RWPE2 (cell line): ENCODE measurements at places on chromosomes 6 and 20.

GRCh38 chr6:53611342-53611741 is 54.2 kb downstream of the KLHL31 start:
- H3K4me1 ChIP-seq, result peaks cover 33% of the 10 kb centered on the region
- no peak overlapping the region for H3K4me3 ChIP-seq
- no peak for DNase-seq
- no peaks in the 10 kb centered on the region for H3K36me3 ChIP-seq
- H3K27me3 ChIP-seq, result no peaks in the 10 kb centered on the region

DNA sequence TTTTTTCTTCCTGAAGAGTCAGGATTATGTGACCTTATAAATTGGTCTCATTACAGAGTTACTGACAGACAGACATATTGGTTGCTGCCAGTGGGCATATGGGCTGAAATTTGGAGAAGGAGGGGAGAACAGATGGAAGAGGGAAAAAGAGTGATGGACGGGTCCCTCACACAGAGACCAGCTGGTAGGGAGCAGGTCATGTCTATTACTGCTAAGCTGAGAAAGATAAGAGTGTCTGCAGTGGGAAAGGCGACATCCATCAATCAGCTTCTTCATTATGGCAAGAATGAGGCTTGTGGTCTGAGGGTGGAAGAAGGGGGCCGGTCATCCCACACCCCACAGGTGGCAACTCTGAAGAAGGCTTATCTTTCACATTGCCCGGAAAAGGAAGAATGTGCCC is 353.8 kb upstream of the RSPO3 start:
- DNase-seq, result no peak
- no peak overlapping the region for H3K27ac ChIP-seq
- H3K36me3 ChIP-seq, result no peaks in the 10 kb centered on the region
- peaks cover 13% of the 10 kb centered on the region for H3K27me3 ChIP-seq
- H3K4me1 ChIP-seq, result no peaks in the 10 kb centered on the region

DNA sequence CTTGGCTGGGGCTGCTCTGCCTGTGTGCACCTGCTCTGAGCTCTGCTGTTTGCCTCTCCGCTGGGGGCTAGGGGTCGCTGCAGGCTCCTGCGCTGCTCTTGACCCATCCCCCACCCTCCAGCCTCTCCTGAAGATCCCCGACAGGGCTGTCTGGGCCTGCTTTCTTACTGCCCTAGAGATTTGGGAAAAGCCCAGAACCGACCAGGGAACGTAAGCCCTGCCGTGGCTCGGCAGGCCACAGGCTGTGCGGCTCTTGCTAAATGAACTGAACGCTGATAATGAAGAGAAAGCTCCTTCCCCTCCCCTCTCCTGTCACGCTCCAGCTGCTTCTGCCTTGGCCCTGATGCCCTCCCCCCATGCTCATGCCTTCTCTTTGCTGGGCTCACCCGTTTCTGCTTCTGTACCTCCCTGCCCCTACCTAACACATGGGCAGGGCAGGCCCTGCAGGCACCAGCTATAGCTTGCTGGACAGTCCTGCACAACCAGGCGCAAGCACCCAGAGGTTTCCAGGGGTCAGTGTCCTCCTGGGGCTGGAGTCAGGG is 32.0 kb upstream of the PCMTD2 start:
- peak overlapping the region; percentile 36 for H3K27ac ChIP-seq
- H3K27me3 ChIP-seq, result no peaks in the 10 kb centered on the region
- no peak for DNase-seq
- no peak overlapping the region for H3K4me3 ChIP-seq
- H3K4me1 ChIP-seq, result peaks cover 20% of the 10 kb centered on the region

DNA sequence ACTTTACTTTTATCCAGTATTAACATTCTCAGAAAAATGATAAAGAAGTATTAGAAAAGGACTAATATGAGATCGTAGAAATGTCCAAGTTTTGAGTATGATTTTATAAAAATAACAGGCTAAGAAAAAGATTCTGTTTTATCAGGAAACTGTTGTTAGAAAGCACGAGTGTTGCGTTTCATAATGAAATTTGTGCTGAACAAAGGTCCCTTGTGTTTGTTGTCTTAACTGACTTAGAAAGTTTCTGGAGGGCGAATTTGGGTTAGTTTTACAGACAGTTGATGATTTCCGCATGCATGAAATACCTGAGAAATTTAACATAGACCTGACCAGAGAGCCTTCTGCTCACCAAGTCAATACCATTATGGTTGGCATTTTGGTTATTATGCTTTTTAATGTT is 136.0 kb downstream of the FNDC1 start:
- no peak for DNase-seq
- no peaks in the 10 kb centered on the region for H3K36me3 ChIP-seq
- H3K4me1 ChIP-seq, result no peaks in the 10 kb centered on the region
- H3K27ac ChIP-seq, result no peak overlapping the region

DNA sequence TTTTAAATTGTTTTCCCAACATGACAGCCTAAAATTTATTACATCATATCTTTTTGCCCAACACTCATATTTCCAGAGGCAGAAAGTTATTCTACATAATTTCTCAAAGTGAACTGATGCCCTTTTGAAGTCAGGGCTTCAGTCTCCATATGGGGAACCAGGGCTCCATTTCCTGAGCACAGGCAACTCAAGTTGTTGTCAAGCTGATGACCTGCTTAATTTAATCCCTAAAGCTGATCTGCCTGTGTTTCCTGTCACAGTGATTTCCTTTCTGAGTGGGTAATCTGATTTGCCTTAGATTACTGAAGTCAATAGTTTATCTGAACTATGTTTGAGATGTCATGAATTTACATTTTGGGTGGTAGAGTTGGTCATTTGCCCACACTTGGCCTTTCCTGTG is 932.1 kb upstream of the MANEA start:
- no peaks in the 10 kb centered on the region for H3K36me3 ChIP-seq
- H3K4me1 ChIP-seq, result no peaks in the 10 kb centered on the region
- no peak overlapping the region for H3K27ac ChIP-seq
- H3K27me3 ChIP-seq, result no peaks in the 10 kb centered on the region
- no peak overlapping the region for H3K4me3 ChIP-seq

DNA sequence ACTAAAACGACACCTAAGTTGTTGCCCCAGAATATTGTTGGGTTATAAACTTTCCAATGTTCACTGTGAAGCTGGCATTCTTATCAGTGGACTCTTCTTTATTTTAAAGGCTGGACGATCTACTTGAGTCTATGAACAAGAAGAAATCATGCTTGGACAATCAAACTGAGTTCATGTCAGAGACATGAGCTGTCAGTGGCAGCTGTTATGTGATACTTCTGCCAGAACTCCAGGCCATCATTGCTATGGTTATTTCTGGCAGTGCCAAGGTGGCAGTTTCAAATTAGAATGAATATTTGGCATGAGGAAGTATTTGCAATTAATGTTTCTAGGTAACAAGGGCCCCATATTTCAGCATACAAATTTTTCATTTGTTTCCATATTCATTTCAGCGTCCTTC is 417.3 kb downstream of the LMBRD1 start:
- no peaks in the 10 kb centered on the region for H3K4me1 ChIP-seq
- H3K36me3 ChIP-seq, result no peaks in the 10 kb centered on the region
- no peak overlapping the region for H3K27ac ChIP-seq

DNA sequence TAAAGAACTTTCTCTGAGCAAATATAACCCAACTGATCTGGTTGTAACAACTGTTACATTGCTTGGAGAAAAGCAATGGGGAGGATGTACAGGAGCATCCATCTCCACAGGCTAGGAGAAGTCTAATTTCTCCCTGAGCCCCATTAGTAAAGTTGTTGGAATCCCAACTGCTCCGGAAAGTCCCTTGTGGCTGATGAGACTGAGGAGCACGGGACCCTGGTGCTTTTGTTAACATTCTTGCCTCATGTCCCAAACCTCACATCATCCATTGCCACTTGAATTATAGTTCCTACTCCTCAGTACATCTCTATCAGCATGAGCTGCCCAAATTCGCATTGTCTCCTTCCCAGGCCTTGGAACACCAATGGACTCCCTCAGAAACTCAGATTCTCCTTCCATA is 260.6 kb upstream of the BMP2 start:
- no peak for DNase-seq
- H3K4me1 ChIP-seq, result no peaks in the 10 kb centered on the region
- H3K36me3 ChIP-seq, result no peaks in the 10 kb centered on the region
- H3K27me3 ChIP-seq, result no peaks in the 10 kb centered on the region
- no peak overlapping the region for H3K4me3 ChIP-seq
- H3K27ac ChIP-seq, result no peak overlapping the region

DNA sequence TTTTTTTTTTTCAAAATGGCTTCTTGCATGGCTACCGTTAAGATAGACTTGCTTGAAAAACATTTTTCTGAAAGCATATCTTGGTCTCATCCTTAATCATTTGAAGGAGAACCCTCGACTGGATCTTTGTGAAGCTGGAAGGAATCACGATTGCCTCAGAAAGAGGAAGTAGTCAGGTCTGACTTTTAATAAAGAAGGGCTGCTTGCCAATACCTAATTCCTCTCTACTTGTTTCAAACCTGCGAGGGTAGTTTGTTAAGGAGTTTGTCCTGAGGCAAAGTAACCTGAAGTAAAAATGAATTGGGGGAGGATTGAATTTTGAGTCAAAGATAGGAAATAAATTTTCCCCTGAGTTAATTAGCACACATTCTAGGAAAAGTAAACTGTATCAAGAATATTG is 288.1 kb upstream of the MAP3K7 start:
- DNase-seq, result no peak
- no peaks in the 10 kb centered on the region for H3K4me1 ChIP-seq
- H3K36me3 ChIP-seq, result no peaks in the 10 kb centered on the region
- H3K27me3 ChIP-seq, result peaks cover 4% of the 10 kb centered on the region
- H3K27ac ChIP-seq, result no peak overlapping the region
- H3K4me3 ChIP-seq, result no peak overlapping the region

DNA sequence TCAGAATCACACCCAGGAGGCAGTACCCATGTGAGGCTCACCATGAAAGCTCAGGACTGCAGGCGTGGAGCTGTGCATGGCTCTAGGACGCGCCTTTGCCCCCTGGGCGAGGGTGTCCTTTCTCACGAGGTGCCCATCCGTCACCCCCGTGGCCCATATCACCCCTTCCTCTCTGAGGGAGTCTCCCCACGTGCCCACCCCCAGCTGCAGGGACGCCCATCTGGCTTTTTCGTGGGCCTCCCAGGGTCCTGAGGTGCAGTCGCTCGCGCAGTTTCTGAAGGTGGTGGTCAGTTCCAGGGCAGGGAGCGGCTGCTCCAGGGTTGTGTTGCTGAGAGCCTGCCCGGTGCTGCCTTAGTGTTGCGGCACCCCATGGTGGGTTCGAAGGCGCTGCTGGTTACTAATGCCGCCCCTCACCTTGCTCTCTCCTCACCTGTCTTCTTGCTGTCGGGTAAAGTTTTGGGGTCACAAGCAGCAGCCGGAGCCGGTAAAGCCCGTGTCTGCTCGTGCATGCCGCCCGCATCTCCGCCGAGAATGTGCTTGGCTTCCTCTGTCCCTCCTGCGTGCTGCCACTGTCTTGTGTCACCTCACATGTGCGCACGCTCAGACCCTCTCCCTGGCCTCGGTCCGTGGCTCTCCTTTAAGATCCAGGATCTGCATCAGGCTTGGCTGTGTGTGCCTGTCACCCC is 9.4 kb upstream of the COL20A1 start:
- H3K4me1 ChIP-seq, result no peaks in the 10 kb centered on the region
- DNase-seq, result peak; percentile 82
- H3K36me3 ChIP-seq, result peaks cover 83% of the 10 kb centered on the region
- H3K27ac ChIP-seq, result no peak overlapping the region

GRCh38 chr6:16723826-16724225 is 37.4 kb downstream of the ATXN1 start:
- H3K4me3 ChIP-seq, result no peak overlapping the region
- peak; percentile 72 for DNase-seq
- H3K4me1 ChIP-seq, result peaks cover 69% of the 10 kb centered on the region
- peaks cover 4% of the 10 kb centered on the region; the same call in 1 of the 2 replicates for H3K36me3 ChIP-seq
- no peaks in the 10 kb centered on the region for H3K27me3 ChIP-seq
- H3K27ac ChIP-seq, result peak overlapping the region; percentile 76

DNA sequence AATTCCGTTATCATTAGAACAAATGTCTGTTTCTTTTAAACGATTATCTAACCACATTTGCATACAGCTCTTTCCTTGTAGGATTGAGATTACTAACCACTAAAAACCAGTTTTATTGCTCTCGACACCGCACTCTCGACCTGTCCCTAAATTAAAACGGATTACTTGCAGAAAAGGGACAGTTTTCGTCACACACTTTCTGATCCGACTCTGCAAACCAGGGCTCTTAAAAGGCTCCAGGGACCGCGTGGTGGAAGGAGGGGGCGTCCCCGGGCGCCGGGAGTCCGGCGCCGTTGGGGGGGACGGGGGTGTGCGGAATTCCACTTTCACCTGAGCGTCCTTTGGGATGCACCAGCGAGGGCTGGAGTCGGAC is 731 bp downstream of the MAK start:
- no peaks in the 10 kb centered on the region for H3K36me3 ChIP-seq
- H3K4me1 ChIP-seq, result no peaks in the 10 kb centered on the region
- H3K27ac ChIP-seq, result no peak overlapping the region
- H3K4me3 ChIP-seq, result peak overlapping the region; percentile 43

DNA sequence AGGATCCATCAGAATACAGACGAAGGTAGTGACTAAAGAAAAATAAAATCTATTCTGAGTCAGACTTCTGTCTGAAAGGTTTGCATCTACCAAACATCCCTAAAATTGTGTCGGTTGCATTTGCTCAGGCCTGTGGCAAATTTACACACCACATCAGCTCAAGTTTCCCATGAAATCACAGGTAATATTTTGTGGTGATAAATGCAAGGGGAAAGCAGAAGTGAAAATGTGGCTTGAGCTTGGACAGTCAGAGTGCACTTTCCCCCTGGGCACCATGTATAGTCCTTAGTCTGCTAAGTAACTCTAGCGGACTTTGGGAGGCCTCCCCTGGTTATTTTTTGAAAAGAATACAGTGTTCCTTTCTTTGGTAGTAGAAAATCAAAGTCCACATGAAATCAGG is 159.1 kb downstream of the PKHD1 start:
- H3K27ac ChIP-seq, result no peak overlapping the region
- no peak overlapping the region for H3K4me3 ChIP-seq
- H3K36me3 ChIP-seq, result no peaks in the 10 kb centered on the region
- no peak for DNase-seq

DNA sequence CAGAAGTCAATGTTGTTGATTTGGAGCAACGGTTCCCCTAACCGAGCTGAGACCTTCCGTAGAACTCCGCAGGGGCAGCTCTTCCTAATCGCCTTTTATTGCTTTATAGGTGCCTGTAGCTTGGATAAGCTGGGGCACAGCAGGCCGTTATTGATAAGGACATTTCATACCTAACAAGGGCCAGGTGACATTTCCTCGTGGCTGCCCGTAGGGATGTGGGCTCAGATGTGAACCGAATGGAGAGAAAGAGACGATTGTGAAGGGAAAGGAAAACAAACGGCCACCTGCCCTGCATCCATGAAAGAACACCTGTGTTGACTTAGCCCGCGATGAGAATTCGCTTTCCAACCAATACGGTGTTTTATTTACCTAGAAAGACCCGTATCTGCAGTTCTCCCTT is 53.3 kb upstream of the DACT2 start:
- no peaks in the 10 kb centered on the region for H3K4me1 ChIP-seq
- H3K36me3 ChIP-seq, result no peaks in the 10 kb centered on the region
- no peak overlapping the region for H3K4me3 ChIP-seq

- H3K4me3 ChIP-seq, result no peak overlapping the region
- H3K4me1 ChIP-seq, result no peaks in the 10 kb centered on the region
- no peaks in the 10 kb centered on the region for H3K36me3 ChIP-seq
- DNase-seq, result no peak
- H3K27me3 ChIP-seq, result no peaks in the 10 kb centered on the region
Measured at GRCh38 chr6:39707962-39708683, 17.1 kb downstream of the KIF6 start.
